Panc1 (cell line): ENCODE measurements at places on chromosomes 1 and 21. TPM values are rescaled to one million over a fixed set of nuclear protein-coding genes. Genes with fewer than 3 reads are reported as not detected.

DNA sequence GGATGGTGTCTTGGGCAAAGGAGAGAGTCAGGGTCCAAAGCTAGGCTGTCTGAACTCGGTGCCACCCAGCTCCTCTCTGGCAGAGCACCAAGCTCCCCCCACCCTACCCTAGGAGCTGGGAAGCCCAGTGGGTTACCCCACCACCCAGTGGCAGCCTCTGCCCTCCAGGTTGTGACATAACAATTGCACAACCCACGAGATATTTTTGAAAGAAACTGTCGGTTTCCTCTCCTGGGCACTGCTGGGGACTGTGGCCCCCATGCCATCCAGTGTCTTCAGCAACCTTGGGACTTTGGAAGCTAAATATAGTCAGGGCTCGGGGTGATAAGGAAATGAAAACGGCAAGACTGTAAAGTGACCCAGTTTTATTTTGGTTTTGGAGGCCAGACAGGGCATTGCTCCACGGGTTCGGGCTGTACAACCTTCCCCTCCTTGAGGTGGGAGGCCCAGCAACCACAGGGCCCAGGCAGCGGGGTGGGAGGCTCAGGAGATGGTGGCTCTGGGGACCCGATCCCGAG lies 1.4 kb downstream of the CITED4 start:
- no peak for DNase-seq

GRCh38 chr1:215083383-215083961 lies 935 bp downstream of the KCNK2 start:
- no peak for DNase-seq

The PODN gene
- 0.23 TPM for total RNA-seq

The S100A7 gene
- not detected for total RNA-seq

GRCh38 chr1:201011616-201012015 lies 11.9 kb downstream of the KIF21B start:
- no peak for DNase-seq

- DNase-seq: no peak
Measured at GRCh38 chr1:119895102-119895501, 1.2 kb downstream of the ADAM30 start.

- DNase-seq: no peak
Measured at GRCh38 chr1:56774067-56774609, 45.1 kb downstream of the FYB2 start.

GRCh38 chr1:965526-966134 lies 652 bp upstream of the PLEKHN1 start:
- DNase-seq: no peak

The DCST2 gene
- 0.13 TPM for total RNA-seq

DNA sequence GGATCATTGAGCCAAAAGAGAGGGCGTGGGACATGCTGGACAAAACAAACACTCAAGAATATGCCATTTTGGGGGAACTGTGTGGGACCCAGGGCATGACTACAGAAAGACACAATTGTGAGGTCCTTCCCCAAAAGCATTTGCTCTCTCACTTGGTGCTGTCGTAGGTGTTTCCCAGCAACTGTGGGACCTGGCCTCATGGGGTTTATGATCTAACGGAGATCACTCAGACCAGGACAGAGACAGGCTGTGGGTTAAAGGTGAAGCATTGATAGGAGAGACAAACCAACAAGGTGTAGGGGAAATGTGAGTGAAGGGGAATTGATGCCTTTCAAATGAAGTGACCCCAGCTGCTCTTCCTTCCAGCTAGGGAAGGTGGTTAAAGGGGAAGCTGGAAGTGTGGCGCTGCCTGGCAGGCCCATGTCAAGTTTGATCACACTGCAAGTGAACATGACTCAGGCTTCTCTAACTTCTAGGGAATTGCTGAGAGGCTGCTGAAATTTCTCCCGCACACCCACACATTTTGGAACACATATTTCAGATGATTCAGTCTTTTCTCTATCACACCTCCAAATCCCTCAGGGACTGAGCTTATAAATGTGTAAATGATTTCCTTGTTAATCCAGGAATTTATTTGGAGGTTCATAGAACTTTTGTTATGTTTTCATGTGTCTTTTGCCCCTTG lies 30.2 kb downstream of the TRAF5 start:
- no peak for DNase-seq

- DNase-seq: no peak
Measured at GRCh38 chr1:56063461-56063860, 515.9 kb downstream of the PLPP3 start.

DNA sequence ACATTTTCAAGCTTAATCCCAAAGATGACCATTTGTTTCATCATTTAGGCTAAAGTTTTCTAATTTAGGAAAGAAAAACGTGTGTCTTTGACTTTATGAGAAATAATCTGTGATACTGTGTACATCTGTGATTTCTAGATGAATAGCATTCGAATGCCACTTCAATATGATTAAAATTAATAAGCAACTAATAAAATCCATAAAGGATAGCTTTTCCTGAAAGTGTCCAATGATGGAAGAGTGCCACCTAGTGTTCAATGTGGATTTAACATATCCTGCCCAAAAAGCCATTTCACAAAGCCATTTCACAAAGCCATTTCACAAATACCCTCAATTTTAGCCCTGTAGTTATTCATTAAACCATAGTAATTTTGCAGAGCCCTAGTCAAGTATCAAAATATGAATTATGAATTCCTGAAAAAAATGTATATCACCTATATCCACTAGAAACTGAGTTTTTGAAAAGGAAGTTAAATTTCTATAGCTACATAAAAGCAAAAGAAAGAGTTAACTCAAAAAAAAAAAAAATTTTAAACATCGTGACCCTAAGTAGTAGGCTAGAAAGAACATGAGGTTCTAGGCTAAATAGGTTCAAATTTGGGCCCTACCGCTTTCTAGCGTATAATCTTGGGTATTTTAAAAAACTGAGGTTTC lies 19.1 kb downstream of the NME7 start:
- DNase-seq: no peak

The KRTAP19-1 gene
- total RNA-seq: not detected

GRCh38 chr1:217407534-217408001 lies 223.3 kb downstream of the GPATCH2 start:
- no peak for DNase-seq

The POU3F1 gene
- total RNA-seq: 0.08 TPM

DNA sequence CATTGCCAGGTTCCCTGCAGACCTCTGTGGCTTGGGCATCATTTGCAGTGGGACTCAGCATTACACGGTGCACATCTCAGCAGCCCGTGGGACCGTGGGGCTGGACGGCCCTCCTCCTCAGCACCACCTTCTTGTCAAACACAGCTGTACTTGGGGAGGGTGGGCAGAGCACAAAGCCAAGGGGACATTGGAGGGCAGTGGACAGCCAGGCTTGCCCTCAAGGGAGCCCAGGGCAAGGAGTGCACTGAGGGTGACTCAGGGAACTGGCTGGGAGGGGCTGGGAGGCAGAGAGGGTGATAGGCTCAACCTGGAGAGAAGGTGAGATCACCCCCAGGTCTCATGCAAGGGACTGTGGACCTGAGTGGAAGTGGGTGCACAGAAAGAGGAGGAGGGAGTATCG lies 3.4 kb downstream of the CAPN9 start:
- no peak for DNase-seq

- no peak for DNase-seq
Measured at GRCh38 chr21:28283641-28284490, 708.8 kb downstream of the LTN1 start.

The C1orf94 gene
- total RNA-seq: not detected

GRCh38 chr21:44317241-44317782 lies 17.5 kb downstream of the PFKL start:
- DNase-seq: no peak

- no peak for DNase-seq
Measured at GRCh38 chr1:149936170-149936991, at the start of gene MTMR11. TSS of gene MTMR11 (minus strand) at chr1:149936879. CDS start at chr1:149936647, 232 bp downstream.

GRCh38 chr1:165871311-165872067 lies 44.1 kb downstream of the UCK2 start:
- no peak for DNase-seq

The IVL gene
- not detected for total RNA-seq

GRCh38 chr1:183148599-183148998 lies 37.5 kb upstream of the LAMC2 start:
- DNase-seq: no peak

The VANGL2 gene
- 0.10 TPM for total RNA-seq

DNA sequence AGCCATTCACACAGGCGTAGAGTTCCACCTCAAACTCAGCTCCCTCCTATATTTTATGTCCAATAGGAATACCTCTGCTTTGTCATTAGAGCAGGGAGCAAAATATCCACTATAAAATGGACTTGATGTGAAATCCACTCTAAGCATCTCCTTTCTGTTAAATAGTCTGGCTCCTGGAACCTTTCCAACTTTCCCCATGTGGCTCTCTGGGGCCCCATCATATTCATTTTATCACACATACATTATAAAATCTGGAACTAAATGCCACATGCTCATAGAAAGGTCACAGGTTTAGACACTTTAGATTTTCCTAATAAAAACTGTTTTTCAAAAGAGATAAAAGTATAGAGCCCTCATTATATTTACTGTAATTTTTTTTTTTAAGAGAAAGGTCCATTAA lies 82.1 kb downstream of the PTPN14 start:
- DNase-seq: no peak

DNA sequence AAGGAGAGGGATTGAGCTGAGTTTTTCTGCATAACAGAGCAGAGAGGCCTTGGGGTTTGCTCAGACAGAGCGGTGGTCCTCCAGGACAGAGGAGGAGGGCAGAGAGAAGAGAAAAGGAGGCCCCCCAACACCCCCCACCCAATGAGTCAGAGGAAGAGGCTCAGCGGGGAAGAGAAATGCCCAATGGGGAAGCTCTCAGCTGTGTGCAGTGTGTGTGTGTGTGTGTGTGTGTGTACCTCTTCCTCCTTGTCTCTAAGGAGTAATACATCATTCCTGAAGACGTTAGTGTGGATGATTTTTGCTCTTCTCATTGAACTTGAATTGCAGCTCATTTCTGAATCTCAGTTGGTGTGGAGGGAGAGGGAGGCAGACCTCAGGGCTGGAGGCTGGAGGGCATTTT lies 8.7 kb downstream of the TMPRSS3 start:
- DNase-seq: no peak

GRCh38 chr21:45848331-45848730 lies 133.2 kb upstream of the COL6A1 start:
- DNase-seq: no peak

The VWA5B1 gene
- total RNA-seq: not detected

The TRIM67 gene
- total RNA-seq: 0.08 TPM

- no peak for DNase-seq
Measured at GRCh38 chr1:68723791-68724190, 226.9 kb upstream of the DEPDC1 start.

DNA sequence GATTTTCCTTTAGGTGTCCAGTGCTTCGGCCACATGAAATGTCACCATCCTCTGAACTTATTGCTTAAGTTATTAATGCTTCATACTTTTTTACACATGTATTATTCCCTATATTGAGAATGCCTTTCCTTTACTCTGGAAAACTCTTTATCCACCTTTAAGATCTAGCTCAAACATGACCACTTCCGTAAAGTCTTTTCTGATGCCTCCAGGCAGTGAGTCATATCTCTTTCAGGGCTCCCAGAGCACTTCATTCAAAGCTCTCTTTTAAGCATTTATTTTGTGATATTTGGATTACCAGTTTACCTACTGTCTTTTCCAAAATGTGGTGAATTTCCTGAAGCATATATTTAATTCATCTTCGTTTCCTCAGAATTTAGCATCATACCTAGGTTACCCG lies 178.9 kb downstream of the HS2ST1 start:
- DNase-seq: no peak

The EIF2D gene
- 28.7 TPM for total RNA-seq

DNA sequence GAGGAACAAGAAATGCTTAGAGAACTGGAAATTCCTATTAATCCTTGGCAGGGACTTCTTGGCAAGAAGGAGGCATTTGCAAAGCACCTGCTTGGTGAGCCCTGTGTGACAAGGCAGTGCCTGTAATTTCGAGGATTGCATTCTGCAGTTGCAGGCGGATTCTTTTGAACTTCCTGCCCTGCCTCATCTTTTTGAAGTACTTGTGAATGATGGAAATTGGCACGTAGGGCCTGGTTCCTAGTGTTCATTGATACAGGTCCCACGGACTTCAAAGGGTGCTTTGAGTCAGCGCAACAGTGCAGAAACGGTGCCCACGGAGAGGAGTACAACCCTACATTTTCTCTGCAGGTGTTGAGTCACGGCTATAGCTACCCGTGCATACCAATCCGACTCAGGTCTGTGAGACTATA lies 6.4 kb downstream of the HUNK start:
- DNase-seq: no peak

- no peak for DNase-seq
Measured at GRCh38 chr1:89624314-89624713, 8.6 kb upstream of the LRRC8C start.

- no peak for DNase-seq
Measured at GRCh38 chr1:205914155-205914507, 29.1 kb downstream of the SLC26A9 start.

The DIO1 gene
- 0.28 TPM for total RNA-seq

The DDOST gene
- total RNA-seq: 337 TPM

DNA sequence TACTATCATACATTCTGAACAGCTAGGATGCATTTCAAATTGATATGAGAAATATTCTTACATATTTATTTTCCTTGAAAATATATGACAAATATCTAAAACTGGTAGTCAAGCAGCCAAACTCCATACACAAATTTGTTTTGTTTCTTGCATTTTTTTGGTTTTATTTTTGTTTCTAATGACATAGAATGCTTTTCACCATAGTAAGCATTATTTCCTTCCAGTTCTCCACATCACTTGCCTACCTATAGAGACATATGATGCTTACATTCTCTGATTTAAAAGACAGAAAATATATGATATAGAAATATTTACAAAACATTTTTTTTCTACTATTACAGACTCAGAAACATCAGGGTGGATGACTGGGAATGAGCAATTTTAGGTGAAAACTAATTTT lies 726.4 kb upstream of the ADGRL4 start:
- DNase-seq: no peak

The COL8A2 gene
- 1.2 TPM for total RNA-seq

The UBXN11 gene
- total RNA-seq: 23.7 TPM

The LCE2A gene
- total RNA-seq: not detected

DNA sequence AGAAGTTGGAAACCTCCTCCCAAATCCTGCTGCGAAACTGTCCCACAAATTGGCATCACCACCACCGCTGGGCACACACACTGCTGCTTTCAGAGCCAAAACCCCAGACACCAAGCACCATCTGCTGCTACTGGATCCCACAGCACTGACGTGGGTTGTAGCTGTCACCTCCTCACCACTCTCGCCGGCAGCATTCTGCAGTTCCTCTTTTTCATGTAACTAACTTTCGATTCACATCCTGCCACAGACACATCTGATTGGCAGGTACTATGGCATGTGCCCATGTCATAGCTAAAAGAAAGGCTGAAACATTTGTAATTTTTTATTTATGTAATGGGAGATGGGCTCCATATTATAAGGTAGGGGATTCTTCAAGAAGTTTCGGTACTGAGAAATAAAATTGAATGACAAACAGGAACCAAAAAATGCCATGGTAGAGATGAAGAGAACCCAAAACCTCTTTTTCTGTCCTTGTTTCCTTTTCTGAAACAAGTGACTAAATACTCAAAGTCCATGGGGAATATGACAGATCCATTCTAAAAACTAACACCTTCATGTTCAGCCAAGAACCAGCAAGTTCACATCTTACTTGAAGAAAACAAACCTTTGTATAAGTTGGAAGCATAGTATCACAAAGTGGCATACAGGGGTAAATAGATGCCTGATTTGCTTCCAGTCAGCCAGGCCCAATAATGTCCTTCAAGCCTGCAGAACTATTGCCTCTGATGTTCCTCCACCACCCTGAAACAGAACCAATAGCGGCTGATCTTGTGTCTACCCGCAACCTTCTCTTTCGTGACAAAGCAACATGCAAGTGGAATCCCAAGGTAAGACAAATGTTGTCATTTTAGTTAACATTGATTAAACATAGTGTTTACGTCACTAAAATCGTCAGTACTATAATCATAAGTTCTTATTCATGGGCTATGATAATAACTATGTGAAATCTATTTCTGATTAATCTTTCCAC lies 26.6 kb upstream of the RGS13 start:
- DNase-seq: no peak

The GMEB1 gene
- 13.8 TPM for total RNA-seq
